Activated CD8-positive, alpha-beta memory T cell treated with anti-CD3 and anti-CD28 coated beads for 1 hour (primary cell): ENCODE measurements at places on chromosomes 11 and 22.

DNA sequence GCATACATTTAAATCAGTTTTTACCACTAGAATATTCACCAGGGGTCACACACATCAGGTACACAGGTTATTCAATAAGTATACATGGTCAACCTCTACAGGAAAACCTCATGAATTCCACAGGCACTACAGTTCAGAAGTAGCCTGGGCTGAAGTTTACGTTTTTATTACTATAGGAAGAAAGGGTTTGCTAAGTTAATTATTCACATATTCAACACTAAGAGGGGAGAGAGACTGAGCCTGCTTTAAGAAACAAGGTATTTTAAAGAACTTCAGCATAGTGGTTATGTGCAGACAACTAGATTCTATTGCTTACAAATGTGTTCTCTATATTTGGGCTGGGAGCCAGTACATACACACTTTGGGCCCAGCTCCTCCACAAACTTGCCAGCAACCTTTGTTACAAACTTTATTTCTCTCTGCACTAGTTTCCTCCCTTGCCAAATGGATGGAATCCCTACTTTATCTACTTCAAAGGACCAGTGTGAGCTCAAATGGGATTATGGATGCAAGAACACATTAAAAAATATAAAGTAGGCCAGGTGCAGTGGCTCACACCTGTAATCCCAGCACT is 31.9 kb downstream of the IL18BP start:
- no peak for DNase-seq

DNA sequence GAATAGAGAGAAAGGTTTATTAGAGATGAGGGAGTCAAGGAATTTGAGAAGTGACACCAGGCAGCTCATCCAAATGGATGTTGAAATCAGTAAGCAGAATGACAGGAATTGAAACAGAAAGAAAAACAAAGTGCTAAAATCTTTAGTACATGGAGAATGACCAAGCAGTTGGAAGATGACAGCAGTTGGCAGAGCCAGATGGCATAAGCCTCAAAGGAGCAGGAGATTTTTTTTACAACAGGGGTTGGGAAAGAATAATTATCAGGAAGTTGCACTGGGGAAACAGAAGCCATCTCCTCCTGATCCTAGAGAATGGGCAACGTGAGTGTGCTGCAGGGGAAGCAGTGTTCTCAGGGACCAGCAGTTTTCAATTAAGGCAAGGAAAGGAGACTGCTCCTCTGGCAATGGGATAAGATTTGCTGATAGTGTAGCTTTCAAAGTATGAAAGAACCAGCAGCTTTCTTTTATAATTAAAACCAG is 28.9 kb downstream of the RAB39A start:
- no peak for DNase-seq

GRCh38 chr11:128904303-128904655 is 13.1 kb downstream of the KCNJ5 start:
- DNase-seq: no peak

DNA sequence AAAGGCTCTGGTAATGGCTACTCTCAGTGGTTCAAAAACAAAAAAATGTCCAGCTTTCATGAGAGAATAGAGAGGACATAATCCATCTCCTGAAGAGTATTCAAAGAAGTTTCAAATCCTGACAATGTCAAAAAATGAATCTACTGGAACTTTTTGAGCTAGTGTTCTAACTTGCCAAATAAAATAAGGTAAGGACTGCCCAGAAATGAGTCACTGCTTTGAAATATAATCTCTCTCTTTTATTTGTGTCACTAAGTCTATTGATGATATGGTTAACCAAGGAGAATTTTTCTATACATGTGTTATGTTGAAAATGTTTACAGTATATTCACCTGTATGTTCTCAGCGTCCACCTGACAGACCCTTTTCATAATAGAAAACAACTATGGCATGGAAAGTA is 3.4 kb downstream of the GUCY1A2 start:
- DNase-seq: no peak

DNA sequence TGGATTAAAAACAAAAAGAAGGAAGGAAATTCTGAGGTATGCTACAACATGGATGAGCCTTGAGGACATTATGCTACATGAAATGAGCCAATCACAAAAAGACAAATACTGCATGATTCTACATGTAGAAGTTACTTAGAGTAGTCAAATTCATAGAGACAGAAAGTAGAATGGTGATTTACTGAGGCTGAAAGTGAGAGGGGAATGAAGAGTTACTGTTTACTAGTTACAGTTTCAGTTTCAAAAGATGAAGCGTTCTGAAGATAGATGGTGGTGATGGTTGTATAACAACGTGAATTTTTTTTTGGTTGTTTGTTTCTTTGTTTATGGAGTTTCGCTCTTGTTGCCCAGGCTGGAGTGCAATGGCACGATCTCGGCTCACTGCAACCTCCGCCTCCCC is 9.5 kb downstream of the OR5P2 start:
- no peak for DNase-seq

GRCh38 chr11:94583866-94584500 is 16.8 kb downstream of the PIWIL4 start:
- no peak for DNase-seq

DNA sequence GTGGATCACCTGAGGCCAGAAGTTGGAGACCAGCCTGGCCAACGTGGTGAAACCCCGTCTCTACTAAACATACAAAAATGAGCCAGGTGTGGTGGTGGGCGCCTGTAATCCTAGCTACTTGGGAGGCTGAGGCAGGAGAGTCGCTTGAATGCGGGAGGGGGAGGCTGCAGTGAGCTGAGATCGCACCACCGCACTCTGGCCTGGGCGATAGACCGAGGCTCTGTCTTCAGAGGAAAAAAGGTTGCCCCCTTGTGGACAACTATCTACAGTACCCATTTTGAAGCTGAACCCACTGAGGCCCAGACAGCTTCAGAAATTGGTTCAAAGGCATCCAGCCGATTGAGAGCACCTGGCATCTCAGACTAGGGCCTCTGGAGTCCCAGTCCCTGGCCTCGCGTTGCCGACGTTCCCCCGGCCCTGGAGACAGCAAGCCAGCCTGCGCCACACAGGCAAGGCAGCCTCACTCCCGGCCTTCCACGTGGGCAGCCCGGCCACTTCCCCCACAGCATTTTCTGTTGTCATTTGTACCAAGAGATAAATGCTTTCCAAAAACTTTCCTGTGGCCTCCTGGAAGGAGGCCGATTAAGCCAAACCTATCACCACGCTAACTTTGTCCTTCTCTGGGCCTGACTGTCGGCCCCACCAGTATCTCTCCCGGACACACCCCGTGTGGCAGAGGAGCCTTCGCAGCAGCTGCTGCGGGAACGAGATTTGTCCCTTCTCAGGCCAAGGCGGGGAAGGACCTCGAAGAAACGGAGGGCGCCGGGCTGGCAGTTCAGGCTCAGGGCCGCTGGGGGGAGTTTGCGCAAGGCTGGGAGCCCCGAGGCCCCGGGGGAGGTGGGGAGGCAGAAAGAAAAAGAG is 82.8 kb downstream of the FLI1 start:
- DNase-seq: no peak

DNA sequence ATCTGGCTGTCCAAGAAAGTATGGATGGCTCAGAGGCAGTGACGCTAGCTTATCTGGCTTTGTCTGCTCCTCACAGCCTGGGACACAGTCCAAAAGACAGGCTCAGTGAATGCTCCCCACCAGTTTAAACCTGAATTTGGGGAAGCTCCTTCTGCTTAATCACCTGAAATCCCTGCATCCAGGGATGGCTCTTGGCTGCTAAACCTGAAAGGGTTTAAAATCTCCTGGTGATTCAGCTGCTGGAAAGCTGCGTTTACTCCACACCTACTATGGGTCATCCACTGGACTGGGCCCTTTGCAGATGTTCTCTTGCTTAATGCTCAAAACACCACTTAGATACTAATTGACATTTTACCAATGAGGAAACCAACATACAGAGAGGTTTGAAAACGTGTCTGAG is 302.0 kb upstream of the NARS2 start:
- no peak for DNase-seq

GRCh38 chr11:6418557-6419008 is 311 bp downstream of the APBB1 start:
- DNase-seq: no peak

DNA sequence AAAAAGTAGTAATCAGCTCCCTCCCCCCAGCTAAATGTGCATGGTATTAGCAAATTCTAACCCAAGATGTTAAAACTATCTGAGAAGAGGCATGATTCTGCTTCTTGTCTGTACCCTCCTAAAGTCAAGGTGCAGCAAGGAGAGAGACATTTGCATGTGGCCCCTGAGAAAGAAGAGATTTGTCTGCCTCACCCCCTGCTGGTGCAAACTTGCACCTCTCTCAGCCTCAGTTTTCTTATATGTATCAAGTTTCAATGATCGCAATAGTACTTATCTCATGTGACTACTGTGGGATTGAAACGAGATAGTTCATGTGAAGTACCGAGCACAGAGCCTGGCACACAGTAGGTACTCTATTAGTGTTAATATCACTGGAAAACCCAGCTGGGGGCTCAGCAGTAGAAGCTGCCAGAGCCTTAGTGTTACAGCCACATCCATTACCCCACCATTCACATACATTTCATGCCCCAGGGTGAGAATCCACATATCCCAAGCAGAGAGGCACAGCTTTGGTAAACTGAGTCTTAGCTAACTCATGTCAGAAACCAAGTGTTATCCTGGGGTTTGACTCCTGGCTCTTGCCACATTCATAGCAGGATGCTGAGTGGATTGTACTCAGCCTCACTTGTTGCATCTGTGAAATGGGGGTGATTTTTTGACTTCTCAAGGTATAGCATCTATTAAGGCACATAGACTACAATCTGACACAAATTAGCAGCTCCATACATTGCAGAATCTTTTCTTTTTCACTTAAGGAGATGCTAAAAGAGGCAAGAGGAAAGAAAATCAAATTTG is 24.9 kb downstream of the CD44 start:
- no peak for DNase-seq

- no peak for DNase-seq
Observed at GRCh38 chr22:24578355-24579257, 14.3 kb downstream of the LRRC75B start.

- DNase-seq: no peak
Observed at GRCh38 chr11:96342014-96342960, 708 bp downstream of the MAML2 start.

- DNase-seq: no peak
Observed at GRCh38 chr11:65209711-65210360, 28.1 kb downstream of the CAPN1 start.

GRCh38 chr11:373716-374551 is 4.6 kb downstream of the B4GALNT4 start:
- no peak for DNase-seq

DNA sequence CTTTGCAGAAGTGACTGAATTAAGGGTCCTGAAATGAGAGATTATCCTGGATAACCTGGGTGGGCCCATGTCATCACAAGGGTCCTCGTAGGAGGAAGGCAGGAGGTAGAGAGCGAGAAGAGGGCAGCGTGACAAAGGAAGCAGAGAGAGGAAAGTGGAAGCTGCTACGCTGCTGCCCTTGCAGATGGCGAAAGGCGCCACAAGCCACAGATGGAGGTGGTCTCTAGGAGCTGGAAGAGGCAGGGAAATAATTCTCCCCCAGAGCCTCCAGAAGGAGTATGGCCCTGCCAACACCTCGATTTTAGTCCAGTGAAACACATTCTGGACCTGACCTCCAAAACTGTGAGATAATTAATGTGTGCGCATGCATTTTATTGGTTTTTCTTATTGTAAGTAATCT is 13.4 kb downstream of the TMEM184B start:
- DNase-seq: no peak

- no peak for DNase-seq
Observed at GRCh38 chr11:46489656-46490560, 98.3 kb upstream of the CHRM4 start.

GRCh38 chr22:33025675-33026074 is 32.5 kb downstream of the SYN3 start:
- no peak for DNase-seq

- no peak for DNase-seq
Observed at GRCh38 chr11:114302663-114303062, 6.5 kb downstream of the NNMT start.

DNA sequence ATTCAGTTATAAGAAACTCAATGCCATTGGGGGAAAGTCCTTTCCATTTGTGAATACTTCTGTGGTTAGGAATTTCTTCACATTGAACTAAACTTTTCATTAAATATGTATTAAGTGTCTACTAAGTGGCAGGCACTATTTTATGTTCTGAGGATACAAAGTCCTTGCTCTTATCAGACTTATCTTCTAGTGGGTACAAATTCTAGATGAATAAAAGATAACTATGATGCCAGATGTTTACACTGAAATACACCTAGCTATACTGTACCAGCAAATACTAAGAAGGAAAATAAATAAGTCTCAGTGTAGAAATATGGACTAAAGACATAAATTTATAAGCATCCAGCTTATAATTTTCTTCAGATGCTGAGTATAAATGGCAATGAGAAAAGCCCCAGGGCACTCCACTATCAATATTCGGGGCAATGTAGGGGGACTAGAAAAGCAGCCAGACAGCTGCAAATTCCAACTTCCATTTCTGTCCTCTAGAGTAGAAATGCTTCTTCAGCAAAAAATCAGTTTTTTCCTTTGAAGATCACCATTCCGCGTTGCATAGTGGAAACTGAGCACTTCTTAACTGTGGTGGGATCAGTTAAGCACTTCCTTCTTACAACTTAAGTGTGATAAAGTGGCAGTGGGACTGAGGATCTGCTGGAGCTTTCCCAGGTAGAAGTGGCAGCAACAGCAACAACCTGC is 11.8 kb upstream of the BIRC3 start:
- no peak for DNase-seq

- DNase-seq: peak; percentile 17
Observed at GRCh38 chr11:122717264-122717867, 61.8 kb downstream of the UBASH3B start.

DNA sequence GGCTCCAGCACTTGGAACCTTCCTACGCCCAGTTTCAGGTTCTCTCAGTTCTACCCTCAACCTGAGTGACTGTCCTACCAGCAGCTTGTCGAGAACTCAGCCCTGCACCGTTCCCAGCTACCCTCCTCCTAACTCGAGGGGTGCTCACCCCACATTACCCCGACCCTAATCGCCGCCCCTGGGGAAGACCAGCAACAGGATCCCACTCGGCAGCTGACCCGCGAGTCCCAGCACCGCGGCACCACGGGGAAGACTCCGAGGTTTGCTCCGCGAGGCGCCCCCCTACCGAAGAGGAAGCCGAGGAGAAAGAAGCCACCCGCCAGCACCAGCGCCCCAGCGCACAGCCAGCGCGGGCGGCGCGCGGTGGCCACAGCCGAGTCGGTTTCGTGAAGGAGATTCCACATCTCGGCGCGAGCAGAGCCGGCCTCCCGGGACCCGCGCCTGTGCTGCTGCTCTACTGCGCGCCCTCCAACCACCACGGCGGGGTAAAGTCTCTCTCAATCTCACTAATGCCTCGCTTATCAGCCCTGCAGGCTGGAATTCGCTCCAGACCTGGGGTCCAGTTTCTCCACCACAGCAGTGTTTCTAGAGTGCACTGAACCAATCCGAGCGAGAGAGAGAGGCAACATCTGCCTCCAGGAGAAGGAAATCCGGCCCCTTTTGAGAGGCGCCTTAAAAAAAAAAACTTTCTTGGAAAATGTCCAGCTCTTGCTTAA is at the start of gene FOLH1:
FOLH1 (minus strand) TSS at position 597 of the 716 bp plus-strand sequence; CDS start at position 404, 193 bp downstream.
- no peak for DNase-seq

GRCh38 chr11:65354265-65355012 is at the start of gene TIGD3:
TSS of gene TIGD3 (plus strand) at chr11:65354751. CDS start at chr11:65355809, 1,058 bp downstream.
- DNase-seq: peak; percentile 96

GRCh38 chr11:65960824-65961266 is 689 bp upstream of the SART1 start:
- no peak for DNase-seq
